ENCODE measurements at places on chromosomes 13 and 19.

DNA sequence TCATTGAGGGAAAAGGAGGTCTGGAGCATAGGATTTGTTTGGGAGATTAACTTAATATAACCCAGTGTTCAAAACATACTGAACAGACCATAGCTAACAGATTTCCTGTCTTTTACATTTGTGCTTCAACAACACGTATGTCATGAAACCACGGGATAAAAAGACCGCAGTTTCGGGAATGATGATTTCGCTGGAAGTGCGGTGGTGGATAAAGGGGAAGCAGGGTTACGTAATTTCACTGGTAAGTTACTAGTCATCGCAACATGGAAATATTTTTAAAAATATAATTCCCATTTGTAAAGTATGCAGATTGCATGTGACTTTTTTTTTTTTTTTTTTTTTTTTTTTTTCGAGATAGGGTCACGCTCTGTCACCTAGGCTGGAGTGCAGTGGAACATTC, 237.4 kb downstream of the LMO7 start:
- DNase-seq: no peak

GRCh38 chr13:39825886-39826285, 170.4 kb downstream of the COG6 start:
- DNase-seq: no peak

DNA sequence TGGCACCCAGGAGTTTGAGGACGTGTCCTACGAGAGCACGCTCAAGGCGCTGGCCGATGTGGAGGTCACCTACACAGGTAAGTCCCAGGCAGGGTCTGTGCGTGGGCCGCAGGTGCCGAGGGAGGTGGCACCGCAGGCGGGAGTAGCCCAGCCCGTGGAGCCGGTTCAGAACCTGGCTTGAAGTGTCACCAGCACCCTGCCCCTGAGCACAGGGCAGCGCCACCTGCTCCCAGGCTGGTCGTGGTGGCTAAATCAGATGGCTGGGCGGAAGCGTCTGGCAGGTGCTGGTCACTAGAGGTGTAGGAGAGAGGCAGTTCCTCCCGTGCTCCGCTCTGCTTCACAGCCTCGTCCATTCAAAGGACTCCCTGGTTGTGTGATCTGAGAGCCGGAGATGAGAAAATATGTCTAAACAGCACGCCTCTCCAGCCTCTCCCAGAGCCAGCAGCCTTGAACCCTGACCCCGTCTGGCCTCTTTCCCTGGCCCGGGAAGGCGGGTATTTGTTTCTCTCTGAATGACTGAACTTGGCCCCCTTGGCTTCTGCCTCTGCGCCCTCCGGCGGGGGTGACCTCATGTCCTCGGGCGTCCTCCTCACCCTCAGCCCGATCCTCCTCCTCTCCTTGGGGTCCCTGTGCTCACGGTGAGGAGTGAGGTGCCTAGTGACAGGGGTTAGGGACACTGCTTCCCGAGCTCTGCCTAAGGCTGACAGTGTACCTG, 5.4 kb downstream of the THOP1 start:
- DNase-seq: no peak

DNA sequence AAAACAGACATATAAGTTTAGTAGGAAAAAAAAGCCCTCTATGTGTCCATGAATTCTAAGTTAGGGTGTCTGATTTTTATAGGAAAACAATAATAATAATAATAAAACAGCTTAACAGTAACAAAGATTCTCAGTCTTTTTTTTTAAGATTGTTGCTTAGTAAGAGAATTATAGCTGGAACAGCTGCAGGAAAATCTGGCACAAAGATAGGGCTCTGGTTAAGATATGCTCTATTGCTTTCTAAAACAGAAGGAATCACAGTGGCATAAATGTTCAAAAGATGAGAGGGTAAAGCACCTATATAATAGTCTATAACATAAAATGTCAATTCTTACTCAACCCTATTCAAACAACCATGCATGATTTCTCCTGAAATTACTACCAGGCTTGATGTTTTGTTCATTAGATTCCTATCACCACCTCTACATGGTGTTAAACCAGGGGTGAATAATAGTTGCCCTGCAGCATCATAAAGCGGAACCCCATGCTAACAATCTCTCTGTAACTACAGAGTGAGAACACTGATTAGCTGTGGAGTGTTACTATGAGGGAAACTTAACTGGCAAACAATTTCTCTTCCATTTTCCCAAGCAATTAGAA, 541.4 kb upstream of the MIR17HG start:
- no peak for DNase-seq

DNA sequence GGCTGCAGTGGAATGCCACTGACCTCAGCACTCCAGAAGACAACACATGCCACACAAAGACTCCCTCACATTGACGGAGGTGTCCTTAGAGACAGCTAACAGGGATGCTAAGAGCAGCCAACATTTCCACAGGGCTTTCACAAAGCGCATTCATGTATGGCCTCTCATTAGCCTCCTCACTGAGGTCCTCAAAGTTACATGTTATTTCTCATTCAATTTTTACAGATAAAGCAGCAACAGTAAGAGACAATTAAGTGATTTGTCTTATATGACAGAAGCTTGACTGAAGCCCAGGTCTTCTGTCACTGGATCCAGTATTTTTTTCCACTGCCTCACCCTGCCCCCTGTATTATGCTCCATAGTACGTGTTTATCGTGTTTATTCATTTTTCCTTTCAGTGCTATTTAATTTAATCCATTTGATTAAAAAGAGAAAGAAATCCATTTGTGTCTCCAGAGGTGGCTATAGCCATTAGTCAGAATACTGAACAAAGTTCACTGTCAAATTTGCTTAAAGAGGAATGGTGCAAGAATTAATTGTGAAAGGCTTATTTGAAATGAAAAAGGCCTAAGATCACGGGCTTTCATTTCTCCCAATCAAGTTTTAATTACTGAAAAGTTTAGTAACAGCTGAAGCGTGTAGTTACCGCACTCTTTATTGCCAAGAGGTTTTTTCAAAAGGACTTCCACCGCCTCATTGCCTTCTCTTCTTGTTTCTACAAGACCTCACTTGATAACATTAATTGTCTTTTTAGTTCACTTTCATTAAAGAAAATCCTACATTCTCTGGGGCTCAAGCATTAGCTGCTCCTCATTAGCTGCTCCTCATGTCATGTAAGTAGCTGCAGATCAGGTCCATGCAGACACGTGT, 115.0 kb downstream of the COG6 start:
- DNase-seq: no peak

- DNase-seq: no peak
These were observed 19.8 kb upstream of the ATP11A start for GRCh38 chr13:112669881-112670499.

DNA sequence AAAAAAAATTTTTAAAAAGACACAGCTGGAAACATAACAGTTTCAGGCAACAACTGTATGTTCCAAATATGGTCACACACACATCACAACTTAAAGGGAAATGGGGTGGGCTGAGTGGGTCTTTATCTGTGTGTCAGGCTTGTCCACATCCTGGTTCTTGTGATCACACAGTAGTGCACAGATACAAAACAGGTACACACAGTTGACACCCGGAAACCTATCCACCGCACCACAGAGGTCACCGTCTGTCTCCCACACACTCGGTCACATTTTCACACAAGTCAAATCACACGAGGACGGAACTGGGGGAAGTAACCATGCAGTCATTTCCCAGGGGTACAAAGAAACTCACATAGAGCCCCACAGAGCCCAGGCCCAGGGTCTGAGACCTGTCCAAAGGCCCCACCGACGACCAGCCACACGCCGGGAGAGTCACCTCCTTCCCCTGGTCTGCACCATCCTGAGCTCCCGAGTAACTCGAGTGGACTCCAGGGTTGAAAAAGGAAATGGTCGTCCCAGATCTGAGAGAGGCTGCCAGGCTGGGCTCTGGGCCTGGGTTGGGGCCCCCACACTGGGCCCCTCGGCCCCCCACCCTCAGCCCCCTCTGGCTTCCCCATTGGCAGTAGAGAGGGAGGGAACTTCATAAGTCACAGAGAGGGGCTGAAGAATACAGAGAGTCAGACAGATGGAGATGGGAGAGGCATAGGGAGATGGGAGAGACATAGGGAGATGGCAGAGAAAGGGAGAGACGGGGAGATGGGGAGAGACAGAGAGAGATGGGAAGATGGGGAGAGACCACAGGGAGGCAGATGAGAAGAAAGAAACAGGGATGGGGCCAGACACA, 1.3 kb upstream of the PPAN start:
- DNase-seq: peak; percentile 66

- DNase-seq: no peak
These were observed 59.5 kb downstream of the DPF1 start for GRCh38 chr19:38164526-38164925.

GRCh38 chr13:42458193-42458592, 115.8 kb upstream of the TNFSF11 start:
- no peak for DNase-seq

DNA sequence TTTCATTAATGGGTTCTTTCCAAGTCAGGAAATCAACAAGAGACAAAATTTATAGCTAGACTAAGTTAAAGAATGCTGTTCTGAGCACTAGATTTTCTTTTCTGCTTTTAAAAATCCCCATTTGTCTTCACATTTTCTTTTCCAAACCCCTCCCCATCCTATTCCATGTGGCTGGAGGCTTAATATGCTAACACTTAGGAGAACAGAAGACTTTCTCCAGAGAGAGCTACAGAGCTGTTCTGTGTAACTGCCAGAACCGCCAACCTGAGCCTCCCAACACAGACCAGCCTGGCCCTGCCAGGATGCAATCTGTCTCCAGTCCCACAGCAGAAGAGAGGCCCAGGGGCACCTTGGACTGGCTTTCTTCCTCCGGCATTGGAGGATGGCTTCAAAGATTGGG, 264.1 kb downstream of the NDFIP2 start:
- DNase-seq: no peak

DNA sequence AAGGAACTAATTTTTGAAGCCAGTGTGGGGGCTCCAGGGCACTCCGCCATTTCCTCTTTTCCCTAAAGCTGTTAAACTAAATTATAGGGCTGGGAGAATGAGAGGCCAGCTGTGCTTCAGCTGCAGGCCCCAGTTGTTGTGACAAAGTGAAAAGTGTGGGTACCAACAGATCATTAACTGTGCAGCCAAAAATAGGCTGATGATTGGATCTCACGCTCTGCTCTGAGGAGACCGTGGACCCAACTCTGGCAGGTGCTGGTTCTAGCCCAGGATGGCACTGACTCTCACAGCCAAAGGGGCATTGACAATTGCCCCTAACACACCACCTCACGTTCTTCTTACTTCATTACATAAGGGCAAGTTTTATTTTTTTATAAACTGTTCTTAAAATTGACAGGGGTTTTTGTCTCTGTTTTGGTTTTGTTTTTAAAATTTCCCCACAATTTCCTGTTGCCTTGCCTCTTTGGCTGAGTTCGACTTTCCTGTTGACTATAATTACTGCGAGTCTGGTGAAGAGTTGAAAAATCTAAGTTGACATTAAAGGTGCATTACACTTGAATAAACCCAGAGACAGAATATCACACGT, 391.0 kb downstream of the FGF9 start:
- no peak for DNase-seq

- no peak for DNase-seq
These were observed 524.6 kb downstream of the EFNB2 start for GRCh38 chr13:106010836-106011235.

GRCh38 chr13:27918041-27918917, 1.5 kb upstream of the PDX1 start:
- DNase-seq: no peak

DNA sequence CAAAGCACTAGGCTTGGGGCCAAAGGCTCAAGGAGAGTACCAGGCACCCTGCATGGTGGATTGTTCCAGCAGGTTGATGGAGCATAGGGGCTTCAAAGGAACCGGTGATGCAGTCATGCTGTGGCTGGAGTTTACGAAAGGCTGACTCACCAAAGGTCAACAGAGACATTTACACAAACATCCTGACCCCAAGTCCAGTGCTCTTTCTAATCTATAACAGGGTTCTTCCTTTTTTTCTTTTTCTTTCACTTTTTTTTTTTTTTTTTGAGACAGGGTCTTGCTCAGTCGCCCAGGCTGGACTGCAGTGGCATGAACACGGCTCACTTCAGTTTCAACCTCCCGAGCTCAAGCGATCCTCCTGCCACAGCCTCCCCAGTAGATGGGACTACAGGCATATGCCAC, 35.6 kb upstream of the TPTE2 start:
- DNase-seq: no peak

GRCh38 chr19:6062961-6063575, 47.2 kb downstream of the RFX2 start:
- DNase-seq: no peak

- no peak for DNase-seq
These were observed 126.9 kb downstream of the PTPRS start for GRCh38 chr19:5213667-5214066.

- DNase-seq: no peak
These were observed 16.0 kb downstream of the PIP5K1C start for GRCh38 chr19:3684054-3684816.
